ENCODE measurements at places on chromosomes 16 and 17.

DNA sequence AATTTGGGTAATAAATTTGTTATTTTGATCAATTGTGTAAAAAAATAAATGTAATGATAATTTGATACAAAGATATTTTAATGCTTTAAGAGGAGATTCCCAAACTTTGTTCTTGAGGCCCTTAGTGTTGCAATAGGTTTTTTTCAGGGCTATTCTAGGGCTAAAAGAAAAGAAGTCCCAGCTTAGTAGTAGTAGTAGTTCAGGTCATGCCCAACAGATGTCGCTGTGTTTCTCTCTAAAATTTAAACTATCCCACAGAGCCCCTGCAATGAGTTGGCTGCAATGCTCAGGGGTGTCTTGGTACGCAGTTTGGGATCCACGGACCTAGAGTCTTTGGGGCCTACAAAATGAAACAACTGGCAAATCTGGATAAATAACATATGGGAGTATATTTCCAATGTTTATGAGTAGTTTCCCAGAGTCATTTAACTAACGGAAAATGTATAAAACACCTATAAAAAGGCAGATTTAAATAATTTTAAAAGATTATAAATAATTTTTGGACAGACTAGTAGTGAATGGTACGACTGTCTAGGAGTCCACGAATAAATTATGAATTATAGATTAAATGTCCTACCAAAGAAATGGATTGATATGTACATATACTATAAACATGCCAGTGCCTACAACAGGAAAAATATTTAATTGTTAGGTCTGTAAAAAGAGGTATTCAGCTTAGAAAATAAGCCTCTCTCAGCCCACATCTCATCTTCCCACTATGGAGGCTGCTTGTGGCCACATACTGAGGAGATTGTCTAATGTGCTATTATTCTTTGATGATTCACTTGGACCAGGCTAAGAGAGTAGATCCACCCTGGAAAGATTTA is 228.5 kb upstream of the PMFBP1 start:
- H3K27me3 ChIP-seq = no peaks in the 10 kb centered on the region
- peak; percentile 63 for DNase-seq
- no peak overlapping the region for H3K27ac ChIP-seq
- no peaks in the 10 kb centered on the region for H3K36me3 ChIP-seq
- no peaks in the 10 kb centered on the region for H3K4me1 ChIP-seq

- no peaks in the 10 kb centered on the region for H3K4me1 ChIP-seq
- no peaks in the 10 kb centered on the region for H3K27me3 ChIP-seq
- H3K4me3 ChIP-seq = no peak overlapping the region
- no peaks in the 10 kb centered on the region for H3K36me3 ChIP-seq
- H3K27ac ChIP-seq = no peak overlapping the region
Observed at GRCh38 chr17:17533901-17534441, 37.8 kb upstream of the RASD1 start.

DNA sequence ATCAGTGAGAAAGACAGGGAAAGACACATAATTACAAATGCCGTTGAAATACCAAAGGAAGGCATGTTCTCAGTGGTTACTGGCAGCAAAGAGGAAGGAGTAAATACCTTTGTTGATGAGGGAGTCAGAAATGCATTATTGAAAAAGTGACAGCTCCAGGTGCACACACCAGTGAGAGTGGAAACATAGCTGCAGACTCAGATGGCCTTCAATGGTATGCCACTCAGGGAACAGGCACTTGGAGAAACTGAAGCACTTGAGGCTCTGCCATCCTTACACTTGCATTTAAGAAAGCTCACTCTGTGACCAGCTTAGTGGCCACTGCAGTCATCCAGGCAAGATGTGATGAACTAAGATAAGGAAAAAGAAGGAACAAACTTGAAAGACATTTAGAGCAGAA is 29.9 kb downstream of the NOG start:
- H3K36me3 ChIP-seq = no peaks in the 10 kb centered on the region
- H3K27ac ChIP-seq = no peak overlapping the region
- no peaks in the 10 kb centered on the region for H3K27me3 ChIP-seq
- DNase-seq = no peak
- H3K4me3 ChIP-seq = no peak overlapping the region

DNA sequence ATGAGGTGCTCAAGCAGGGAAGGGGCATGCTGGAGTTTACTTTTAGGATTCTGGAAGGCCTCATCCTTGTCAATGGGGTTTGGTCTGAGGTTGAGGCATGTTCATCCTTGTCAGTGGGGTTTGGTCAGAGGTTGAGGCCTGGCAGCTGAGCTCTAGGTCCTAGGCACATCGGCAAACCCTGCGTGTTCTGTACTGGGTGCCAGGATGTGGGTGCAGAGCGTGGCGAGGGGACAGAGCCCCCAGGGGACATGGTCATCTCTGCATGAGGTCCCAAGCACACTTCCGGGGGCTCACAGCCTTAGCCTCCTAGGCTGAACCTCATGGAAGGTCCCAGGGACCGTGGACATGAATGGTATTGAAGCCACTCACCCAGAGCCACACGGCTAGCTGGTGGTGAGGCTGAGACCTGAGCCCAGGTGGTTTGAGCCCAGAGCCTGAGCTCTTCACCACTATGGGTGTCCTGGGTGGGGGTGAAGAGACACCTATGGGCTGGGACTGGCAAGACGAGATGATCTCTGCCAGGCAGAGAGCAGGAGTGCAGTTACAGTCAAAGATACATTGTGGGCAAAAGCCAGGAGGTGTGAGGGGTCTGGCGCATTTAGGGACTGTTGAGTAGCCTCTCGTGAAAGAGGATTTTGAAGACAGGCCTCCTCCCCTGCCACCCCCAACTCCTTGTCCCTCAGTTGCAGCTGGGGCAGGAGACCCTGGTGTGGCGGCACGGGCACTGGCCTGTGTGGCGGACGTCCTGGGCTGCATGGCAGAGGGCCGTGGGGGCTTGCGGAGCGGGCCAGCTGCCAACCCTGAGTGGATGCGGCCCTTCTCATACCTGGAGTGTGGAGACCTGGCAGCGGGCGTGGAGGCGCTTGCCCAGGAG is 19.3 kb downstream of the FCSK start:
- no peak overlapping the region for H3K4me3 ChIP-seq
- peaks cover 6% of the 10 kb centered on the region for H3K36me3 ChIP-seq
- no peaks in the 10 kb centered on the region for H3K27me3 ChIP-seq
- peaks cover 6% of the 10 kb centered on the region for H3K4me1 ChIP-seq
- DNase-seq = peak; percentile 27
- H3K27ac ChIP-seq = no peak overlapping the region

DNA sequence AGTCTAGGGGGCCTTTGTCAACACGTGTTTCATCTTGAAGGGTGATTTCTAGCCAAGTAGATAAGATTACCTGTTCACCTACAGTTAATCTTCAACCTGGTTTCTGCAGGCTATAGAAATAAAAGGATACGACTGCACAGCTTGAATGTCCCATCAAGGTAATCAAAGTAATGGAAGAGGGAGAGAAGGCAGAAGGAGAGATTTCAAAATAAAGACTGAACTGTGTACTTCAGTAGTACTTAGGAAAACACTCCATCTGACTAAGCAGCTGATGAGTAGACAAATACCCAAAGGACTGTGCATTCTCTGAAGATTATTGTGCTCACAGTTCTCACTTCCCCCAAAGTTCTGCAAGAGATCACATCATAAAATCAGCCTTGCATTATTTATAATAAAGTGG is 5.8 kb upstream of the RFFL start:
- no peak for DNase-seq
- H3K27me3 ChIP-seq = no peaks in the 10 kb centered on the region
- no peak overlapping the region for H3K4me3 ChIP-seq
- peaks cover 2% of the 10 kb centered on the region for H3K36me3 ChIP-seq
- peaks cover 27% of the 10 kb centered on the region for H3K4me1 ChIP-seq

GRCh38 chr17:6487251-6488007 is 43.2 kb downstream of the PIMREG start:
- no peak overlapping the region for H3K27ac ChIP-seq
- H3K4me3 ChIP-seq = no peak overlapping the region
- no peaks in the 10 kb centered on the region for H3K36me3 ChIP-seq
- peak; percentile 4 for DNase-seq

DNA sequence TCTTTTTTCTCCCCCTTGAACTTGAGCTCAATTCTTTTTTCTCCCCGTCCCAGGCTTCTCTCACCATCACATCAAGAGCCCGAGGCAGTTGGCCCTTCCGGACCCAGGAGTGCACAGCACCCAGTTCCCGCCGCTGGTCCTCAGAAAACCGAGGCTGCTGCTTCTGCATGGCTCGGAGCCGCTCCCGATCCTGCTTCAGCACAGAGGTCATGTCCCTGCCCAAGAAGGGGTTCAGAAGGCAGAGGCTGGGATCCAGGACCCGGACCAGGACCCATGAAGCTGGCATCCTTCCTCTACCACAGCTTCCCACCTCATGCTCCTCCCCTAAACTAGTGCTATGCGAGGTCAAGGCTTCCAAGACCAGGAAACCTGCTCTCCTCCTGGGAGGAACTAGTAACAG is 10.5 kb downstream of the PER1 start:
- H3K27me3 ChIP-seq = no peaks in the 10 kb centered on the region

GRCh38 chr16:66751053-66751302 is 431 bp downstream of the DYNC1LI2 start:
- H3K27me3 ChIP-seq = peaks cover 2% of the 10 kb centered on the region
- no peak for DNase-seq
- H3K4me1 ChIP-seq = peaks cover 20% of the 10 kb centered on the region
- peaks cover 26% of the 10 kb centered on the region for H3K36me3 ChIP-seq

DNA sequence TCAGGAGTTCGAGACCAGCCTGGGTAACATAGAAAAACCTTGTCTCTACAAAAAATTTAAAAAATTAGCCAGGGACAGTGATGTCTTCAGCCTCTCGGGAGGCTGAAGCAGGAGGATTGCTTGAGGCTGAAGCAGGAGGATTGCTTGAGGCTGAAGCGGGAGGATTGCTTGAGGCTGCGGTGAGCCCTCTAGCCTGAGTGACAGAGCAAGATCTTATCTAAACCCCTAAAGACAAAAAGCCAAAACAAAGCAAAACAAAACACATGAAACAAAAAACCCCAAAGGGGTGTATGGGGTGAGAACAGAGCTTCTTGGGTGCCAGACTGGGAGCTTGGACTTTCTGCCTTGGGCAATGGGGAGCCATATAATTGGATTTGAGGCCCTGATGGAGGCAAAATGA is 2.6 kb downstream of the SPNS3 start:
- DNase-seq = peak; percentile 64
- H3K36me3 ChIP-seq = no peaks in the 10 kb centered on the region
- peak overlapping the region; percentile 77 for H3K27ac ChIP-seq
- no peak overlapping the region for H3K4me3 ChIP-seq
- H3K4me1 ChIP-seq = peaks cover 80% of the 10 kb centered on the region

DNA sequence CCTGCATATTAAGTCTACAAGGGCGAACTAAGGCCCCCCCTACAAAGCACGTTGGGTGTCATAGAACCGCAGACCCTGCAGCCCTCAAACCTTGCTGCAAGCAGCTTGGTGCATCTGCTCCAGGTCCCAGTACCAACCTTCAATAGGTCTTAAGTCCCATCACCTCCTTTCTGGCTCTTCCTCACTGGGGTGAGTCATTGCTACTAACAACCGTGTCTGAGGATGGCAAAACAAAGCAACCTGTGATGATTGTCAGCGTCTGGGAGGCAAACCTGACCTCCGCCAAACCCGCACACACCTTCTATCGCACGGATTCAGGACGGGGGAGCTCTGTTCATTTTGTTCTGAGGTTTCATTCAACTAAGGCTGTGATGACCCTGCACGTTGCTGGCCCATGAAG is 138.9 kb downstream of the SLC39A11 start:
- H3K4me3 ChIP-seq = no peak overlapping the region
- no peak for DNase-seq
- H3K27me3 ChIP-seq = no peaks in the 10 kb centered on the region
- no peak overlapping the region for H3K27ac ChIP-seq
- H3K4me1 ChIP-seq = no peaks in the 10 kb centered on the region

Data from common myeloid progenitor, CD34-positive (primary cell).